Fibroblast of upper back skin (primary cell): ENCODE measurements at places on chromosomes 4 and X.
A peak's percentile ranks its signal among the peaks of the same experiment; 100 is the strongest.

DNA sequence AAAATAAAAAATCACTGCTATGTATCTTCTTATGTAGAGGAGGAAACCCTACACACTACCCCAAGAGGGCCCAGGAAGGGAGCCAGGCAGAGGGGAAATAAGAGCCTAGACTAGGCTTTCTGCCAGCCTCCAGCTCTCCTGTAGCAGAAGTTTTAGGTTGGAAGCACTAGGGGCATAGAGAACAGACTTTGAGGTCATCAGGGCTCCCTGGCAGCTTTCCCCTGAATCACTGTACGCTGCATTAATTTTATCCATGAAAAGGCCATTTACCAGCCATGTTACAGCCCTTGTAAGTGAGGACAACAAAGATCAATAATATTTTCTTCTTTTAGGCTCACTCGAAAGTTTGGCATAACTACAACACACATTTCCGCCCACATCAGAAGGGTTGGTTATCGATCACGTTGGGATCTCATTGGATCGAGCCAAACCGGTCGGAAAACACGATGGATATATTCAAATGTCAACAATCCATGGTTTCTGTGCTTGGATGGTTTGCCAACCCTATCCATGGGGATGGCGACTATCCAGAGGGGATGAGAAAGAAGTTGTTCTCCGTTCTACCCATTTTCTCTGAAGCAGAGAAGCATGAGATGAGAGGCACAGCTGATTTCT lies 24.7 kb downstream of the RPL9 start:
- no peak for DNase-seq

GRCh38 chr4:25425361-25425760 lies 48.3 kb downstream of the ANAPC4 start:
- no peak for DNase-seq

GRCh38 chr4:36549252-36549651 lies 267.8 kb downstream of the DTHD1 start:
- DNase-seq: no peak

- no peak for DNase-seq
These were observed 110.7 kb downstream of the PSAPL1 start for GRCh38 chr4:7323872-7324650.

DNA sequence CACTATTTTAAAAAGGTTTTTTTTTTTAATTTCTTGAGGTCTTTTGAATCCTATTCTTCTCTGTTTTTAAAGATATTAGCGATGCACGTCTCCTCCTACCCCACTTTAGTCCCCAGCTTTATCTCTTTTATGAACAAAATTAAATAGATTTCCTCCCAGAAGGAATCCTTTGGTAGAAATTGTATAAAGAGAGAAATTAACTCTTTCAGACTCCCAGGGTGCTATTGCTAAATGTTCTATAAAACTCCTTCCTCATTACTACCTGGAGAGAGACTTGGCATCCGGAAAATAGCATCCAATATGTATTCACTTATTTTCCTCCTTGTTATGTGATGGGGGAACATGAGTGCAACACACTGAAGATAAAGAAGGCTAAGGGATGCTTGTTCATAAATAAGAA lies 16.5 kb upstream of the PACRGL start:
- DNase-seq: no peak

DNA sequence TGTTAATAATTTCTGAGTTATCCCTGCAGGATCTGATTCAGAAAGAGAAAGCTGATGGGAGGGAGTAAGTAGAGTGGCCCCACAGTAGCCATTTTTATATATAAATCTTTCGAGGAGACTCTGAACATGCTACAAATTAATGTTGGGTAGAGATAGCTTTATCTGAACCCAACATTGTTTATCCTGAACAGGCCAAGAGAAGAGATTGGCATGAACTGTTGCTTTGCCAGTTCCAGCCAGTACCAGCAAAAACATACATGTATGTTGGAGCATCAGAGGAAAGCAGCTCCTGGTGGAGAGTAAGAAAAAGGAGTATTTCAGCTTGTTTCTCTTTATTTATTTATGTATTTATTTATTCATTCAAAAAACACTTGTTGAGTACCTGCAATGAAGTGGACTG lies 1.6 kb downstream of the MAOA start:
- DNase-seq: no peak

DNA sequence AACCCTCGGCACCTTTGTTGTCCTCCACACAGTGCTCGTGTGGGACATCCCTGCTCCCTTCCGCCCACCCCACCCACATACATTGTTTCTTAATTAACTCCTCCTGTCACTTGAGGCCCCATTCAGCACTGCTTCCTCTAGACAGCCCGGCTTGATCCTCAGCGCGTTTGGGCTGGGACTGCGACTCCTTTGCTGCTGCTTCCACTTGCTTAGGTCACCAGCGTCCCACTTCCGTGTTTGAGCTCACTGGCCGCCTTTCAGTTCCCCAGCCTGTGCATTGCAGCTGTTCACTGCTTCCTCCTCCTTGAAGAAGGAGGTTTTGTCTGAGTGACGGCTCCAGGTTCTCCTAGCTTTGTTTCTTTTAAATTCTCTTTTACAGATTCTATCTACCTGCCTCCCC lies 16.1 kb downstream of the RNF4 start:
- DNase-seq: peak; percentile 36

GRCh38 chrX:43878906-43879526 lies 3.2 kb downstream of the MAOB start:
- DNase-seq: no peak

DNA sequence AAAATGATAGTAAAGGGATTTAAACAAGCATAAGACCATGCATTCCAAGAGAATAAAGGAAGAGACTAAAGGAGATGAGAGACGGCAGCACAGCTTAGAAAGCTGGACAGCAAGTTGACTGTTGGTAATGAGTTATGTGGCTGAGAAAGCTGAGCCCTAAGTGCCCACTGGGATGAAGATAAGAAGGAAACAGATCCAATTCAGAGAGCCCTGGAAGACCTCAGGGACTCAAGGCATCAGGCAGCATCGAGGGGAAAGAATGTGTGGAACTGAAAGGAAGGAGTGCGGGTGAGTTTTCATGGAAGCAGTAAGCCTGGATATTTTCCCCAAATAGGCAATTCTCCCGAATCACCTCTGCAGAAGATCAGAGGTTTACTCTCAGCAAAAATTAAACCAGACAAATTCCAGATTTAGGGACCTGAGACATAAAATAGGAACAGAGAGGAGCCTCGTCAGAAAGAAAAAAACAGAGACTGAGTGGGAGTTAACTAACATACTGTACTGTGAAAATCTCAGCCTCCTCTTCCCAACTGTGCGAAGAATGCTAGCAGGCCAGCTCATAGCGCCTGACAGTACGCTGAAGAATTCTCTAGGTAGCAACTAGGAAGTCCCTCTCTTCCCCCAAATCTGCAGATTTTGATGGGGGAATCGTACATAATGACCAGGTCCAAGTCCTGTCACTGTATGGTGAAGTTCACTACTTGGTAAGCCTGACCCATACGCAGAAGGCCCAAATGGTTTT lies 187.7 kb upstream of the TAPT1 start:
- DNase-seq: no peak

DNA sequence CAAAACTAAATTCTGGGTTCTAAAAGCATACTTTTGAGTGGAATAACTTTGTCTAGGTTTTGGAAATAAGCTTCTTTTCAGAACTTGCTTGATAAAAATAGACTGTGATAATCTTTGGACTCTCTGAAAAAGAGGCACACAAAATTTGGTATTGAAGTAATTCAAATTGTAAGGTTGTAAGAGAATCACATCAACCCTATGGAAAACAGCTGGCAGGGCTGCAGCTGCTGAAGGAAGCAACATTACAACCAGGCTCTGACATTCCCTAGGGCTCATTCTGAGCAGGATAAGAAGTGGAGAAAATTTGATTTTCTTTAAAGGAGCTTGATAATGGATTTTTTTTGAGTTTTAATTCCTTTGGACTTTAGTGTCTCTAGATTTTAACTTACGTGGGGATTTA lies 147.6 kb downstream of the FSTL5 start:
- DNase-seq: no peak

DNA sequence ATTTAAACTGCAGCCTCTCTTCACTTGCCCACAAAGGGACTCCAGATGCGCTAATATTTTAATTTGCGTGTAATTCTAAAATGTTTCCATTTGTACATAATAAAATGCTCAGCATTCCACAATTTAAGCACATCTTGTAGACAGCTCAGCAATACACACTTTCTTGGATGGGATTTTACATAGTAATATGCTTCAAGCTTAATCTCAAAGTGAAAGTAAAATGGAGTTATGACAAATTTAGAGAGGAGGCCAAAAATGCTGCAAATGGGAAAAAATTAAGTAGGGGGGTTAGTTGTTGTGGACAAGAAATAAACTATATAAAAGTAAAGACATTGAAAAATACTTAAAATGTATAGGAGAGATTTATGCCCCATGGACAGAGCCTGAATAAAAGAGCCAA lies 149.1 kb downstream of the FBXO8 start:
- no peak for DNase-seq

GRCh38 chrX:123603491-123603890 lies 129.4 kb downstream of the THOC2 start:
- DNase-seq: peak; percentile 37

DNA sequence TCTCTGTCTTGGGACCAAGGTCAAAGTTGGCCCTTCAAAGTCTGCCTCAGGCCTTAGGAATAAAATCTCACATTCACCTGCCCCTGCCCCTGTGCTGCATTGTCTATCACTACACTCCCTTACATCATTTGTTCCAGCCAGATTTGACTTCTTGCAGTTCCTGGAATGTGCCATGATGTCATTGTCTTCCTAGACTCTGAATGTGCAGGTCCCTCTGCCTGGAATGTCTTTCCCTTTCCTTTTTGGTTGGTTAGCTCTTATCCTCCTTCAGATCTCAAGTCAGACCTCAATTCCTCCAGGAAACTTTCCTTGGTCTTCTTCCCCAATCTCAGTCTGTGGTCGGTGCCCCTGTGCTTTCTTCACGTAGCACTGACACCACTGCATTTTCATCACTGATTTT lies 67.7 kb upstream of the EFNB1 start:
- no peak for DNase-seq

- DNase-seq: no peak
These were observed 52.7 kb downstream of the SPINK2 start for GRCh38 chr4:56768763-56769162.

- peak; percentile 83 for DNase-seq
These were observed 4.7 kb downstream of the RASGEF1B start for GRCh38 chr4:81466841-81467671.

DNA sequence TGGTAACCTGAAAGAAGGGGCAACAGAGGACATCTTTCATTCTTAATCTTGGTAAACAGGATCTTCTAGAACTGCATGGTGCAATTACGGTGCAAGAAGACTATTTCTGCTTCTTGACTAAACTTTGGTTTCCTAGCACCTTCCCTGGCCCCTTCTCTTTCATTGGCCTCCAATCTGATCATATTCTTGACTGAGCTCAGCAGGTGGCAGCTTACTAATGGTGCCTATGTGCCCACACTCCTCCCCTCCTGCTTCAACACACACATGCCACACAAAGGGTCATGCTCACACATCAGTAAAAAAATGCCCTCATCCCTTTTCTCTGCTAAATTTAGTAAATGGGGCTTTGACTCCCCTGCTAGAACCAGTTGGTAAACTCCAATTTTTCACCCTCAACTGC lies 400.5 kb upstream of the MAOA start:
- DNase-seq: no peak

DNA sequence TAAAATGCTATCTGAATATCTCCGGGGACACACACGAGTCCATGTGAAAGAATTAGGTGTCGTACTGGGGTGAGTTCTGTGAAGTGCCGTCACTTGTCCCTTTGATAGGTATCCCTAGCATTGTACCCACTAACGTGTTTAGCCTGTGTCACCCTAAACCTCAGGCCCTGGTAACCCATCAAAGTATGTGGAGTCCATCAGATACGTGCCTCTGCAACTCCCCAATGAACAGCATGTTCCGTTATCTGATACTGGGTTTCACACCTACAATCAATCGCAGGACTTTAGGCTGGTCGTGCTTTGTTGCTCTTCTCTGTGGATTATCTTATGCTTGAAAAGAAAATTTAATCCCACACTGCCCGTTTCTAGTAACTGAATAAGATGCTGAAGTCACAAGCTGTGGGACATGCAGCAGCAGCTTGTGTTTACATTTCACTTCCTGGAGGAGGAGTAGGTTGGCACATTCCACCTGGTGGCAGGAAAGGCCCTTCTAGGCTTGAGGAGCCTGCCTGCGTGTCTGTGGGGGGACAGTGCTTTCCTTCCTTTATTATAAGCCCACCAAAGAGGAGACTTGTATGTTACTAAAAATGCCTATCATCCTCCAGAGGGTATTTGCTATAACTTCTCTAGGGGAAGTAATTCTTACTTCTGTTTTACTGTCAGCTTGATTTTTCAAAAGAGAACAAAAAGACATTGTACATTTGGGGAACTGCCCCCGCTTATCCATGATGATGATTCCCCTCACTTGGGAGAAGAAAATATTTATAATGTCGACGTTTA lies 127.2 kb downstream of the FNIP2 start:
- DNase-seq: no peak

DNA sequence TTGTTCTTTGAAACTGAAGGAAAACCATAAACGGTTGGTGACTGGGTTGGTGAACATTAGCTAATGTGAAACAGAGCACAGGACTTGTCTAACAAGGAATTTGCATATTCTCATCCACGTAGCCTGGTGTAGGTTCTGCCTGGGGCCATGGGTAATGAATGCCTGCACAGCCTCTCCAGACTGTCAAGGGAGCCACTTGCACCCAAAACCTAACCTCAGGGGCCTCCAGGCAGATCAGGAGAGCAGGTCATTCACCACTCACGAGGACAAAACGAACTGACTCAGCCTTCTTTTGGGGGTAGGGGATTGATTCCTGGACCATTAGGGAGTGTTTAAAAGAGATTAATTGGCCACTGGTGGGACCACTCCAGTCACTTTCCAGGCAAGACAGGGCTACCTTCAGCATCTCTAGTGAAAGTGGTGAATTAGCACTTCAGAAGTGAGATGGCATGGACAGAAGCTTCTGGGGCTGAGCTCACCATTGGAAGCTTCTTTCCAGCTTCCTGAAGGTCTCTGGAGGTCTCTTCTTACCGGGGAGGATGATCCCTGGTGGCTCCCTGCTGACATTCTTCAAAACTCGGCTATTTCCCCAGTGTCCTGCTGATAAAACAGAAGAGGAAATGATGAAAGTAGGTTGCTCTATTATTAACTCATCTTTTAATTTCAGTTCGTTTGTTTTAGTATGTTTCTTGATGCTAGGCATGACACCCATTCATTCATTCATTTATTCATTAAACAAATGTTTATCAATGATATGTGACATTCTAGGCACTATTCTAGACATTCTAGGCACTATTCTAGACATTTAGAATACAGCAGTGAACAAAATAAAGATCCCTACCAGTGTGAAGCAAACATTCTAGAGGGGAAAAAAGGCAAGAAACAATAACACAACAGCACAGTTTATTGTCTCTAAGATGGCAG lies 104.5 kb upstream of the LNX1 start:
- no peak for DNase-seq
